MG63 (cell line): ENCODE measurements at places on chromosomes 5 and 9. TPM values are rescaled to one million over a fixed set of nuclear protein-coding genes. Genes with fewer than 3 reads are reported as not detected.

GRCh38 chr9:94887721-94888120 lies 161.2 kb downstream of the AOPEP start:
- DNase-seq = no peak

Gene DNAJC21
- total RNA-seq = 17.5 and 26.9 TPM in 2 replicates

DNA sequence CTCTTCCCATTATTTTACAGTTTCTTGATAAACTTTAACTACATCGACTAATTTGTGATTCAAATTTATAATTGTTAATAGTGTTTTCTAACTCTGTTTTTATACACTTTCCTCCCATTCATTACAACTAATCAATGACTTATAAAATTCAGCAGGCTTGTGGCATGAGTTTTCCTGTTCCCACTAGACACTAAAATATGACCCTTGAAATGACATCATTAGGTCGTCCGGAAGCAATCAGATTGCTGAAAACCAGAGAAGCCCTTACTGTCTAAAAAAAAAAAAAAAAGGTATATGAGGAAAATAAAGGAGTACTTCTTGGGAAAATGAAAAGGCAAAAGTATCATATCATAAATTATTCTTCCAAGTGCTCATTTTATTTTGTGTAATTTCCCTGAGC lies 553.7 kb downstream of the ZNF608 start:
- no peak for DNase-seq

- DNase-seq = no peak
Observed at GRCh38 chr9:102975251-102975650, 19.9 kb upstream of the CYLC2 start.

DNA sequence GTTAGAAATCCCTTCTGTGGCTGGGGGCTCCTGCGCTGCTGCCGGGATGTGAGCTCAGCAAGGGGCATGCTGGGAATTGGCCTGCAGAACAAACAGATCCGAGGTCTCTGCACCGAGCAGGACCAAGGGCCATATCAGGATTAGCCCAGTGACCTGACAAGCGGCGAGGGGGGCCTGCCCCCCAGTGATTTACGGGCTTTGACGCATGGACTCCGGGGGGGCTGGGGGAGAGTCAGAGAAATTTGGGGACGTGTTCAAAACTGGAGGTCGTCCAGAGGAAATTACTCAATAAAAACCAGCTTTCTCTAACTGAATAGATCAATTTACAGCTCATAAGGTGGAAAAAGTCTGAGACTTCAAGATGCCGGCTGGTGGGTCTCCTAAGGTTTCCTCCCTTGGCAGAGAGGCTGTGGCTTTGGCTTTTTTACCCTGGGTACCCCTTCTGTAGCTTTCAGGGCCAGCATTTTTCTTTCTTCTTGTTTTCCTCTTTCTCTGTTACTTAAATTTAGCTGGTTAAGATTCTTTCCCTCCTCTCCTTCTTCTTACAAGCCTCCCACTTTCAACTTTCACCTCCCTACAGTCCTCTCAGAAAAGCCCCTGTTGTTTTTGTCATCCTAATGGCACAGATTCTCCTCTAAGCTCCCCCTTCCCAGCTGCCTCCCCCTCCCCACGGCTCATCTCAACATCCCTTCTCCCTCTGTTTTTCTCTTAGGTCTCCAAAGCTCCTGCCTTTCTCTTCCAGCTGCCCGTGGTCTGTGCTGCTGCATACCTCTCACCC lies 551.0 kb downstream of the CCDC171 start:
- no peak for DNase-seq

- no peak for DNase-seq
Observed at GRCh38 chr9:12666813-12667212, 26.4 kb upstream of the TYRP1 start.

DNA sequence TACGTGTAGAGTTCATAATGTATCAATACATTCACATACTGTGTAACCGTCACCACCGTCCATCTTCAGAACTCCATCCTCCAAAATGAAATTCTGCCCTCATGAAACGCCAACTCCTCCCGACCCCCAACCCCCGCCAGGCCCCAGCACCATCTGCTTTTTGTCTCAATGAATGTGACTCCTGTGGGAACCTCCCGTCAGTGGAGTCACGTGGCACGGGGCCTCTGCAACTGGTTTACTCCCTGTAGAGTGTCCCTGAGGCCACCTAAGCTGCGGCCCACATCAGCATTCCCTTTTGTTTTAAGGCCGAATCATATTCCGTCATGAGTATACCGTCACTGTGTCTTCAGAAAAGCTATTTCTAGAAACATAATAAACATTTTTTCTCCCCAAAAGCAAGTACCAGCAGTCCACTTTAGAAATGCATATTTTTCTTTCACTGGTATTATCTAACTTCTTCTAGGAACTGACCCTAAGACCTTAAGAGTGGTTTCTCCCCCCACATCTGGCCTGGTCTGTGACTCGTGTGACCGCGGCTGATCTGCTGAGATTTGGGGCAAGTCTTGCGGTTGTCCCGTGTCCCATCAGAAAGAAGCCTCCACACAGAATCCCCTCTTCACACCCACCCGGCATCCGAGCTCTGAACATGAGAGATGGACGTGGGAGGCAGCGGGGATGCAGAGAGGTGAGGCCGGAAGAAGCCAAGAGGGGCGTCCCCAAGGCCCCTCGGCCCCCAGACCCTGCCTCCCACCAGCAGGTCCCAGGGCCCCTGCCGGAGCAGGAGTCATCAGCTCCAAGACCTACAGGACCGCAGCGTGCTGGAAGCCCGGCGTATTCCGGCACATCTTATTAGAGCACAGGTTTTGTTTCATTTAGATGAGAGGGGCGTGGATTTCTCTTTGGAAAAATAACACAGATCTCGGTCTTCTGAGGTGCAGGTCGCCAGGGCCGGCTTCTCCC lies 38.3 kb downstream of the SLC6A3 start:
- DNase-seq = peak; percentile 1

DNA sequence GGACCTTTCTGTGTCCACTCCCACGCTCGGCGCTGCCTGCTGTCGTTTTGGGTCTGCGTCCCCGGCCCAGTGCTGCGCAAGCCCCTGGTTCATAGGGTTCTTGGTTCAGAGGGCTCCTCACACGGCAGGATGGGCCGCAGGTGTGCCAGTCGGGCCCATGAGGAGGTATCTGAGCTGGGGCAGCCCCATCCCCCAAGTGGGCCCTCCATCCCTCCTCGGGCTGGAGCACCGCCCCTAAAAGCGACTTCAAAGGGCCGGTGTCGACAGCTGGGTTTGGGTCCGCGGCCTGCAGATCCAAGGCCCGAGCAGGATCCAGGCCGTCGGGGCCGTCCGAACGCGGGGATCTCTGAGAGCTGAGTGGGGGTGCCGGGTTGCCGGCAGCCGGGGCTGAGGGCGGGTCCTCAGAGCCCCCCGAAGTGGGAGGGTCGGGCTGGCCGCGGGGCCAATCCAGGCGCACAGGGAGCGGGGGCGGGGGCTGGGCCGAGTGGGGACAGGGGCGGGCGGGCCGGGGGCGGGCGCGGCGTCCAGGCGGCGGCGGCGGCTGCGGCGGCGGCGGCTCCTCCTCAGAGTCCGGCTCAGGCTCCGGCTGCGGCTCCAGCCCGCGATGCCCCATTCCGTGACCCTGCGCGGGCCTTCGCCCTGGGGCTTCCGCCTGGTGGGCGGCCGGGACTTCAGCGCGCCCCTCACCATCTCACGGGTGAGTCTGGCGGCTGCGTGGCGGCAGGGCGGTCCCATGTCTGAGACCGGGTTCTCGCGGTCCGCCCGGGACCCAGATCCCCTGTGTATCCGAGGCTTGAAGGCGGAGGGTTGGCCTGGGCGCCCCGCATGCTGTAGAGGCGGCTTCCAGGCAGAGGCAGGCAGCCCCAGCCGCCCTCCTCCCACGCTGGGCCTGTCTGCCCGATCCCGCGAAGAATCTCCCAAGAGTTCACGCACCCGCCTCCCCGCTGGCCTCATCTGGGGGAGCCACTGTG lies at the start of gene PDLIM4:
Gene PDLIM4, plus strand, starts transcription at position 566 of the 971 bp plus-strand sequence. Its CDS starts 39 bp downstream, at position 605.
- peak; percentile 53 for DNase-seq

Gene DOCK8
- 5.9 and 6.5 TPM in 2 replicates for total RNA-seq

- DNase-seq = no peak
Observed at GRCh38 chr9:14331120-14331519, 17.2 kb upstream of the NFIB start.

GRCh38 chr5:68740226-68740910 lies 353.4 kb upstream of the SLC30A5 start:
- DNase-seq = no peak

Gene ADAM19
- total RNA-seq = 10.6 and 16.4 TPM in 2 replicates

Gene SAP30L
- 33.4 and 39.2 TPM in 2 replicates for total RNA-seq

GRCh38 chr5:113110117-113110516 lies 133.5 kb downstream of the DCP2 start:
- no peak for DNase-seq

GRCh38 chr9:30519756-30520155 lies 1864.7 kb upstream of the ACO1 start:
- no peak for DNase-seq

GRCh38 chr5:56269216-56269927 lies 36.2 kb upstream of the ANKRD55 start:
- DNase-seq = peak; percentile 17

Gene QRFP
- not detected in 2 replicates for total RNA-seq

DNA sequence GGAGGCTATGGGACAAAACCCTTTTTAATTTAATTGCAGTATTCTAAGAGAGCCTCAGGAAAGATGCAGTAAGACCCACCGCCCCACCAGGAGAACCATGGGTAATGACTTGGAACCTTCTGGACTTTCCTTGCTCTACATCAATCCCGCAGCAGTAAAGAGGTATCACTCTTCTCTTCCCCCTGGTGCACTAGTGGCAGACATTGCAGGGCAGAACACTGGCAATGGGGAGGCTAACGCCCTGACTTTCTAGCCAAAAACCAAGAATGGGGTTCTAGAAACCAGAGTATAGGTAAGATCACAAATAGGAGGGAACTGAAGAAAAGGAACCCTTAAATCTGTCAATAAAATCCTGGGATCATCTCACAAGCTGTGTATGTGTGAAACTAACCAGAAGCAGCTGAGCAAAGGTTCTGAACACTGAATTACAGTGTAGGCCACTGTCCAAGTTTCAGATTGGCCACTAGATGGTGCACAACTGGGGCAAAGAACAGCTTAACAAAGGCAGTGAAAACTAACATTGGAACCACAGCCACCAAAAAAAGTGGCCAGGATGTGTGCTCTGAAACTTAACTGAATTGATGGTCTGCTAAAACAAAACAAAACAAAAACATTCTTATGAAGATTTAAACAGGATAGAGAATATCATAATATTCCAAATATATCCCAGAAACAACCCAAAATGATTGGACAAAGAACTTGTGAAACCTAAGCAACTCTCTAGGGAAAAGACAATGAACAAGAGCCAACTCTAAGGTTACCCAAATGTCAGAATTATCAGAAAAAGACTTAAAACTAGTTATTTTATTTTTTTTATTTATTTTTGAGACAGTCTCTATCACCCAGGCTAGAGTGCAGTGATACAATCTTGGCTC lies 6.6 kb upstream of the FAM151B start:
- peak; percentile 18 for DNase-seq

Gene ACSL6
- total RNA-seq = 1.1 TPM in 1 of 2 replicates, not detected in the other

DNA sequence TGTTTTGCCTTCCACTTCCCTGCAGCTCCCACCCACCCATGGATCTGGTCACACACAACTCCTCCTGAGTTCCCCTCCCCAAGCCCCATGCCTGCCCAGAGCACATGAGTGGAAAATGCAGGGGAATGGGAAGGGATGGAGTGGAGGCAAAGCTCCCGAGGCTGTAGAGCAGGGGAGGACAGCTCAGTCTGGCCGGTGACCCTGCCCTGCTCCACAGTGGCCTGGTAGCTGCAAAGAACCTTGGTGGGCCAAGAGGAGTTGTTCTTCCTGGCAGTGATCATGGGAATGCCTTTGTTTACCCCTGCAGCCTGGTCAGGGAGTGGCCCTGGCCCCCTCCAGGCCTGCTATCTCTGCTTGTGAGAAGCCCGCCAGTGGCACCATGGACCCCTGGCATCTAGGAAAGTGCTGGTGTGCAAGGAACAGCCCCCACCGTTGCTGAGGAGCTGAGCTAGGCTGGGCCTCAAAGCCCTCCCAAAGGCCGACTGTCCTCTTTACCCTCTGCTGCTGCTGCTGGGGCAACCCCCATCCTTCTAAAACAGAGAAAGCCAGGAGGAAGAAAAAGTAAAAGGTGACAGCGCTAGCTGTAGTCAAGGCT lies 60.4 kb downstream of the PSD2 start:
- no peak for DNase-seq

- no peak for DNase-seq
Observed at GRCh38 chr5:1104327-1105006, 7.4 kb downstream of the SLC12A7 start.

Gene ANKRD31
- not detected in 2 replicates for total RNA-seq

GRCh38 chr9:14275331-14275730 lies 38.6 kb downstream of the NFIB start:
- no peak for DNase-seq

- DNase-seq = no peak
Observed at GRCh38 chr5:14584848-14585247, 3.3 kb downstream of the OTULINL start.

DNA sequence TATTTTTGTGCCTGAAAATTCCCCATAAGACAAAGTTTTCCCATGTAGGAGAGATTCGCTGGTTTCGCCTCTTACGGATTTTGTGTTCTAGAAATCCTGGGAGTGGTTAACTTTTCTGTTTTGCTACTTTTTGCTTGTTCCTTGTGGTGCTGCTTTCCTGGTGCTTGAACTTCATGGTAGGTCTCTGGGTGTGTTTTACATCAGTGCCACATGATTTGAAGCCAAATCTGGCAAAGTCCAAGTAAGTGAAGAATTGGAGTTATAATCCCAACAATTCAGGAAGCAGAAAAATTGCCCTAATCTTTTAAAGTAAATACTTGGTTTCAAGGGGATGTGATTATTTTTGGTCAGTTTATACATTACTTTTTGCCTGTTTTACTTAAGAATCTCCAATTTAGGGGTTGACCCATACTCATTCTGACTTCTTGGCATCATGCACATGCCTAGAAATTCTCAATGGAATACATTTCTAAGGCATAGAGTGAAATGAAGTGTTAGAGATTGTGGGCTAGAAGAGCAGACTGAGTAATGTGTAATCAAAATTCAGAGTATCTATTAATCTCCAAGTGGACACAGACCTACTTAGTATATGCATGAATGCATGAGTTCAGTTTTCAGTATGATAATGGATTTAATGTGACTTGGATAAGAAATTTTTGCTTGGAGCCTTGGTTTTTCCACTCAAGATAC lies 189.7 kb downstream of the CSNK1G3 start:
- no peak for DNase-seq

Gene GRIN1
- total RNA-seq = not detected in 2 replicates

DNA sequence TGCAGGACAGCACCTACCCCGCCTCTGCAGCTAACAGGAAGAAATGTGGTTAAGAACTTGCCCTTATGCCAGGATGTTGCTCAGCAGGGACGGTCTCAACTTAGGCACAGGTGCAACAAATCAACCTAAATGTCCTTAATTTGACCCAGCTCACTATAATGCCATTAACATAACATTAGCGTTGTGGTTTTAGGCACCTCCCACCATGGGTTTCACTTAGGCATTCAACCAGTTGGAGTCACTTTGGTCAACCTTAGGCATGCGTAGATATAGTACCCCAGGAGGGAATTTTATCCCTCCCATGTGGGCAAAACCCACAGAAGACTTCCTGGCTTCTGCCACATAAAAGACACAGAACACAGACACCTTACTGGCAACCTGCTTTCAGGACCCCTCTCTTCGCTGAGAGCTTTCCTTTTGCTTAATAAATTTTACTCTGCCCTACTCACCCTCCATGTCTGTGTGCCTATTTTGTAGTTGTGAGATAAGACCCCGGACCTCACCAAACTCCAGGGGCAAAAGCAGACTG lies 8.7 kb upstream of the ERAP1 start:
- DNase-seq = no peak

- DNase-seq = no peak
Observed at GRCh38 chr5:1744393-1745122, 55.1 kb downstream of the MRPL36 start.

GRCh38 chr5:170100066-170100943 lies 5.4 kb upstream of the FOXI1 start:
- DNase-seq = peak; percentile 69

GRCh38 chr9:27467486-27467885 lies 56.6 kb upstream of the IFNK start:
- DNase-seq = no peak
